ENCODE measurements at places on chromosomes 13 and 19. TPM values are rescaled to one million over a fixed set of nuclear protein-coding genes. Genes with fewer than 3 reads are reported as not detected.

PTPRH gene
- 18.4 TPM for total RNA-seq

ACP7 gene
- total RNA-seq = 0.03 TPM

IFI30 gene
- total RNA-seq = 40.5 TPM

FFAR1 gene
- not detected for total RNA-seq

F7 gene
- total RNA-seq = 0.05 TPM

PEAK3 gene
- 0.22 TPM for total RNA-seq

GRIN3B gene
- total RNA-seq = 0.38 TPM

ONECUT3 gene
- not detected for total RNA-seq

BRSK1 gene
- 12.8 TPM for total RNA-seq

ZNF549 gene
- total RNA-seq = 6.1 TPM

KCNN4 gene
- total RNA-seq = 68.6 TPM

TMTC4 gene
- 6.0 TPM for total RNA-seq

RNF113B gene
- not detected for total RNA-seq

CEACAM16 gene
- not detected for total RNA-seq

CGB1 gene
- not detected for total RNA-seq
